ENCODE measurements at places on chromosomes 6 and 20. TPM values are rescaled to one million over a fixed set of nuclear protein-coding genes. Genes with fewer than 3 reads are reported as not detected.

GRCh38 chr6:11681770-11682169 is 96.8 kb downstream of the ADTRP start:
- H3K27ac ChIP-seq = no peak overlapping the region
- DNase-seq = no peak
- H3K36me3 ChIP-seq = no peaks in the 10 kb centered on the region

- peaks cover 49% of the 10 kb centered on the region for H3K27me3 ChIP-seq
- H3K36me3 ChIP-seq = no peaks in the 10 kb centered on the region
- H3K27ac ChIP-seq = no peak overlapping the region
- no peaks in the 10 kb centered on the region for H3K4me1 ChIP-seq
Measured at GRCh38 chr6:105178110-105178509, 1.7 kb downstream of the POPDC3 start.

DNA sequence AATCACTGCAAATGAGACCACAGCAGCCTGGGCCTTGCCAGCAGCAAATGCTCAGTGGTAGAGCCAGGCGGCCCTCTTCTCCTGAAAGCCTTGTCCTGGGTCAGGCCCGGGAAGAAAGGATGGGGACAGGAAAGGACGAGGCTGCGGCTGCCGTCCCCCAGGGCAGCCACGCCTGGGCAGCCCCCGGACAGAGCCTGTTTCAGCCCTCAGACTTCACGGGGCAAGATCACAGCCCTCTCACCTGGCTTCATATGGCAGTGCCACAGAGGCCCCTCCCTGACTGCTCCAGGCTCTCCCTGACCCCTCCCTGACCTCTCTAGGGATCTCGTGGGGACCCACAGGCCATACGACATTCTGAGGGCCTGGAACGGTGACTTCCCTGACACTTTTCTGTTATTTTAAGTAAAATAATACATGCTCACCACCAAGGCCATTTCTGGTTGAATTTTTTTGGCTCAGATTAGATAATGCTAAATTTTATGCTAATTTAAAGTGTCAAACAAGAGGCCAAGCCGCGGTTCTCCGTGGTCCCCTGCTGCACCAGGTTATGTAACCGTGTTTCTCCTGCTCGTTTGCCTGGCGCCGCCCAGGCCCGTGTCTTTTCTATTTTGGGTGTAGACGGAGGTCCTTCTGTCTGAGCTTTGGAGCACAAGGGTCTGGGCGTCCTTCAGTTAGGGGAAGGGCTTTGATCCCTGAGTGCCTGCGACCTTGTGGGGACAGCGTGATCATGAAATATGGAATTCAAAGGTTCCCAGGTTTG is 59.9 kb upstream of the BHLHE23 start:
- no peaks in the 10 kb centered on the region for H3K4me1 ChIP-seq
- peaks cover 18% of the 10 kb centered on the region for H3K27me3 ChIP-seq
- H3K36me3 ChIP-seq = no peaks in the 10 kb centered on the region
- no peak overlapping the region for H3K27ac ChIP-seq

- H3K36me3 ChIP-seq = peaks cover 40% of the 10 kb centered on the region
- peak overlapping the region; percentile 79 for H3K4me3 ChIP-seq
- H3K27me3 ChIP-seq = no peaks in the 10 kb centered on the region
- H3K27ac ChIP-seq = peak overlapping the region; percentile 99
- no peak for DNase-seq
Measured at GRCh38 chr6:31877125-31877650, 1.6 kb downstream of the SLC44A4 start.

Gene SCGN
- 36.9 TPM for polyA plus RNA-seq

Gene OR12D3
- polyA plus RNA-seq = not detected

Data from large intestine (tissue), 12 donors.